Fibroblast of the aortic adventitia (primary cell): ENCODE measurements at places on chromosomes 4 and X.

- no peak for DNase-seq
Observed at GRCh38 chr4:138399081-138399480, 156.9 kb upstream of the SLC7A11 start.

GRCh38 chr4:147837435-147837834 lies 105.5 kb downstream of the ARHGAP10 start:
- DNase-seq, result no peak

DNA sequence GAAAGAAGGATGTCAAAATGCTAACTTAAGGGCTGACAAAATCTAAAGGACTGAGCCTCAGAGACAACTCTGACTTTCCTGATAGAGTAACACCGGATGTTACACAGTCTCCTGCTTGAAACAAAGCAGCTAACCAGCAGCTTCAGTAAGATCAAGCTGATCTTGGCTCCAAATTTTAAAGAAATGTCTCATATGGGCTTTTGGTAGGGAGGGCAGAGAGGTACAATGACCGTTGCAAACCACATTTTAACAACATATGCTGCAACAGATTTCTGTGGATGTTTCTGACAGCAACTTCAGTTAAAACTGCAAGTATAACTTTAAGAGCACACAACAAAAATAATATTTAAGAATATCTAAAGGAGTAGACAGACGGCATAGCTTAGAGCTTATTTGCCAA lies 9.1 kb downstream of the RPGR start:
- no peak for DNase-seq

DNA sequence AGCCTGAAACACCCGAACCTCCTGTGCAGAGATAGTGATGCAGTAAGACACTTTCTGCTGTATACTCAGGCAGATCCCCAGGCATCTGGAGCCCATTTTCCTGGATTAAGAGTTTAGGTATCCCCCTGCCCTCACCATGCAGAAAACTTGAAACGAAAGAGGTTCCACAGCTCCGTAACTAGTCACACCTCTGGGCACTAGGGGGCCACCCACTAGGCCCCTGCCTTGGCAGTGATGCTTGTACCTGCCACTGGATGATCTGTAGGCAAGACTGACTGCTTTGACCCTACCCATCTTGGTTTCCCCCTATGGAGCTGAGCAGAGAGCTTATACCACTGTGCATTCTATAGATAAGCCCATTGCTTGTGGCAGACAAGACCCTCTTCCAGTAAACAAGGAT lies 940.6 kb downstream of the PCDH19 start:
- no peak for DNase-seq

- DNase-seq, result no peak
Observed at GRCh38 chrX:148316446-148316845, 184.0 kb upstream of the AFF2 start.

GRCh38 chr4:165963621-165964020 lies 90.6 kb downstream of the TLL1 start:
- no peak for DNase-seq

DNA sequence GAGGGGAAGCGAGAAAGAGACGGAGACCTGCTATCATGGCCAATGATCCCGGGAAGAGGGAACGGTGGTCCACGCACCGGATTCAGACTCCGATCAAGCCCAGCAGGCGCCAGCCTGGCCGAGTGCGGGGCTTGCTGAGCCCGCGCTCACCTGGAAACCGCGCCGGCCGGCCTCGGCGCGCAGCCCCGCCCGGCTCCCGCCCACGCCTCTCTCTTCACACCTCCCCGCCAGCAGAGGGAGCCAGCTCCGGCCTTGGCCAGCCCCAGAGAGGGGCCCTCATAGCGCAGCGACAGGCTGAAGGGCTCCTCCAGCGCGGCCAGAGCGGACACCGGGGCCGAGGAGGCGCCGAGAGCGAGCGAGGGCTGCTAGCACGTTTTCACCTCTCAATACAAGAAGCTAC lies 36.8 kb upstream of the SPANXN2 start:
- DNase-seq, result no peak

- DNase-seq, result no peak
Observed at GRCh38 chr4:141926406-141926805, 290.0 kb downstream of the IL15 start.

DNA sequence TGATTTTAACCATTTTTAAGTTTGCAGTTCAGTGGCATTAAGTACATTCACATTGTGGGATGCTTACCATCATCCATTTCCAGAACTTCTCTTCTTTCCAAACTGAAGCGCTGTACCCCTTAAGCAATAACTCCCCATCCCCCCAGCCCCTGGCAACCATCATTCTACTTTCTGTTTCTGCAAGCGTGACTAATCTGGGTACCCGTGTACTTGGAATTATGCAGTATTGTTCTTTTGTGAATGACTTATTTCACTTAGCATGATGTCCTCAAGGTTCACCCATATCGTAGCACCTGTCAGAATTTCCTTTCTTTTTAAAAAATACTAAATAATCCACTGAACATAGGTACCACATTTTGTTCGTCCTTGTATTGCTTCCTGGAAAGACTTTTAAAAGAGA lies 32.9 kb downstream of the USP9X start:
- DNase-seq, result no peak

GRCh38 chr4:41865981-41866798 lies 69.0 kb upstream of the TMEM33 start:
- no peak for DNase-seq

GRCh38 chr4:2295500-2295899 lies 33.6 kb upstream of the MXD4 start:
- no peak for DNase-seq

GRCh38 chr4:5870701-5871100 lies 22.2 kb downstream of the CRMP1 start:
- no peak for DNase-seq

DNA sequence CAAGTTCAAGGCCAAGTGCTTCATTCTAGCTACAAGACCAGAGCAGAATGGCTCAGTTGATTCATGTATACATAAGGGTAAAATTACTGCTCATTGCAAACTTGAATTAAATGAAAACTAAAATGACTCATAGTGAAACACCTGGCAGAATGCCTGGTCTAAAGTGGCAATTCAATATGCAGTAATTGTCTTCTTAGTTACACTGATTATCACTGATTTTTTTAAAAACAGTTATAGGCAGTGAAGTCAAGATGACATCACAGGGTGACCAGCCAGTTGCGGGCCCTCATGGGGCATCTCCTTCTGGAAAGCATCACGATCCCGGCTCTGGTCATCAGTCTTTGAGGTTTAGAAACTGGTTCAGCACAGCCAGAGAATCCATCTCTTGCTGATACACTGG lies 154.2 kb downstream of the RAB28 start:
- peak; percentile 66 for DNase-seq

DNA sequence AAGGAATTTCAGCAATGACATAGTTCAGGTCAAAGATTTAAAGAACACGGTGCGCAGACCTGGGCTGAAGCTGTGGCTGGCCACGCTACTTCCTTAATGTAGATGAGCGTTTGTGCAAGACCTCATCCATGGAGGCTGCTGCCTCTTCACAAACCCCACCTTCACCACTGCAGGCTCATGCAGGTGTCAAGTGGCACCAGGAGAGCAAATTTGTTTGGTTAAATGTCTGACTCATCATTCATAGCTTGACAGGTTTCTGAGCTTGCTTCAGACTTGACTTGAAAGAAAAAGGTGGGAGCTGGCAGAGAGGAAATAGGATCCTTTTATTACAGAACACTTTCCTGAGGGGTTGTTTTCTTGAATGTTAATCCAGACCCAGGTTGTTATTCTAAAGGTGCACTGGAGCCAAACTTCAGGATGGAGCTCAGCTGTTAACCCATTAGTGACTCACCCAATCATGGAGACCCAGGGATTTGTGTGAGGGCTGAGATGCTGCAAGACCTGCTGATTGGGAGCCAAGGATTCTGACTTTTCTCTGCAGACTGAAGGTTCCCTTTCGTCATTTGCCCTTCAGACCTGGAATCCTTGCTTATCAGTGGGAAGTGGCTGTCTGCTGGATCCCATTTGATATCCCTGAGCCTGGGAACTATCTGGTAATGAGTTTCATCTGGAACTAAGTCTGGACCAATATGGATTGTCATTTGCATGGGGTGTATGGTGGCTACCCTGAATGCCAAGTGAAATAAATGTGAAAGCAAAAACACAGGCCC lies 315.3 kb downstream of the PTTG2 start:
- no peak for DNase-seq

- DNase-seq, result no peak
Observed at GRCh38 chr4:120446051-120446567, 379.5 kb upstream of the MAD2L1 start.

DNA sequence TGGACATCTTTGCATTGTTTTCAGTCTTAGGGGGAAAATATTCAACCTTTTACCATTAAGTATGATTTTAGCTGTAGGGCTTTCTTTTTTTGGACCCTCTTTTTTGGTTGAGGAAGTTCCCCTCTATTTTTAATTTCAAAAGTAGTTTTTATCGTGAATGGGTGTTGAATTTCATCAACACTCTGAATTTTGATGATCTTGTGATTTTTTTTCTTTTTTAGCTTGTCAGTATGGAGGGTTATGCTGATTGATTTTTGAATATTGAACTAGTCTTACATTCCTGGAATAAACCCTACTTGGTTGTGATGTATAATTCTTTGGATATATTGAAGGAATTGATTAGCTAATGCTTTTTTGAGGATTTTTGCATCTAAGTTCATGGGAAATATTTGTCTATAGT lies 1.7 kb downstream of the ZNF81 start:
- DNase-seq, result no peak

DNA sequence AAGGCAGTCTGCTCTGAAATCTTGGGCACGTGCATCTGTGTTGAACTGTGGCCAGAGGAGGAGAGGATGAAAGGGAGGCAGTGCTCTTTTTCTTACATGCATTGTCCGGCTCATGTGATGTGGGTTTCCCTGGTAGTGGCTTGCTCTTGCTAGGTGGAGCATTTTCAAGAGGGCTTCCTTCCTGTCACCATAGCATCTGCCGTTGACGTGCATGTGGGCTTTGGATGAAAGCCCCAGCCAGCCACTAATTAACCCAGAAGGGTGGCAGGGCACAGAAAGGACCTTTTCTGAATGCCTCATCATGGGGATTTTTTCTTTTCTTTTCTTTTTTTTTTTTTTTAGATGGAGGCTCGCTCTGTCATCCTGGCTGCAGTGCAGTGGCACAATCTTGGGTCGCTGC lies 121.3 kb downstream of the GPR143 start:
- DNase-seq, result no peak

- DNase-seq, result no peak
Observed at GRCh38 chr4:108193886-108194672, 25.3 kb upstream of the LEF1 start.

GRCh38 chr4:152626790-152627189 lies 53.0 kb downstream of the TMEM154 start:
- DNase-seq, result peak; percentile 17

- no peak for DNase-seq
Observed at GRCh38 chrX:17960891-17961290, 99.8 kb upstream of the RAI2 start.

DNA sequence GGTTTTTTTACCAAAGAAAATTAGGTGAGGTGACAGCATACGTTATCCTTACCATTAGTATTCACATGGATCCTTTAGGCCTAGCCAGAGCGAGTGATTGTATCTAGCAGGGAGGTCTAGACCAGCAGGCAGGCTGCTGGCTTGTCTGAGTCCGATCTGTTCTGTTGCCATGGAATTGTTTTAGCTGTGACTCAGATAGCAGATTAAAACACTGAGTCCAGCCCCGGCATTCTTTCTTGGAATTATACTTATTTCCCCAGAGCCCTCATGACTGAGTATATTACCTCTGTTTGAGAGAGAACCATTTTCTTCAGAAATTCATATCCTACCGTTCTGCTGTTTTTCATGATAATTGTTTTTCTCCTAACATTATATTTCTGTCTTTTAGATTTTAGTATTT lies 37.4 kb downstream of the OCRL start:
- DNase-seq, result peak; percentile 85

DNA sequence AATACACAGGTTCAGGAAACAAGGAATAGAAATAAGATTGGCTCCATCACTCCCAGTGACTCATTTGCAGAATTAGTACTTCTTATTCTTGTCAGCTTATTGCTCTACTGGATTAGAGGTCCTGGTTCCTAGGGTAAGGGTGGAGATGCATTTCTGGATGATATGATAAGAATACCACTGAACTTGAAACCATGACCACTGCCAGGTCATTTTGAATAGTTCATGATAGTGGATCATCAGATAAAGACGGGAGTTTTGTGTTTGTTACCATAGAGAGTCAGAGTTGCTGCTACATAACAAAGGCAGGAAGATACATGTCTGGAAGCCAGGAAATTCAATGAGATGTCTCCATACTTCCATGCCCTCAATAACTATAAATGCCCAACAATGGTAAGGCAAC lies 109.2 kb upstream of the FAT1 start:
- DNase-seq, result peak; percentile 40

- no peak for DNase-seq
Observed at GRCh38 chr4:112860830-112861690, 188.4 kb upstream of the ANK2 start.

GRCh38 chrX:11899091-11899490 lies 141.1 kb downstream of the MSL3 start:
- DNase-seq, result peak; percentile 51

DNA sequence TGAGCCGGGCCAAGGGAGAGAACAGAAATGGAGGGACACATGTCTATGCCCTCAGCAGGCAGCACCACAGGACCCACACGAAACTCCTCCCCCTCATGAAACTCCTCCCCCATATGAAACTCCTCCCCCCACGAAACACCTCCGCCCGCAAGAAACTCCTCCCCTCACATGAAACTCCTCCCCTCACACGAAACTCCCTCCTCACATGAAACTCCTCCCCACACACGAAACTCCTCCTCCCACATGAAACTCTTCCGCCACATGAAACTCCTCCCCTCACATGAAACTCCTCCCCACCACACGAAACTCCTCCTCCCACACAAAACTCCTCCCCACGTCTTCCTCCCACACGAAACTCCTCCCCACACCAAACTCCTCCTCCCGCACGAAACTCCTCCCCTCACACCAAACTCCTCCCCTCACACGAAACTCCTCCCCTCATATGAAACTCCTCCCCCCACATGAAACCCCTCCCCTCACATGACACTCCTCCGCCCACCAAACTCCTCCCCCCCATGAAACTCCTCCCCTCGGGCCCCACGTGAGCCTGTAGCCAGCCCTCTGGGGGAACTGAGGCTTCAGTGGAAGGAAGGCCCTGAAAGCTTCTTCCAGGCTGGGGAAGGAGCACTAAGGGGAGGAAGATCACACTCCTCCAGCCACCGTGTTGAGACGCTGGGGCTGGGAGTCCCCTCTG lies 15.2 kb downstream of the ADRA2C start:
- DNase-seq, result no peak

GRCh38 chr4:31230594-31230993 lies 510.4 kb downstream of the PCDH7 start:
- DNase-seq, result no peak

- DNase-seq, result no peak
Observed at GRCh38 chr4:99710020-99710419, 52.4 kb upstream of the C4orf54 start.

- DNase-seq, result peak; percentile 17
Observed at GRCh38 chr4:119105605-119106004, 30.0 kb upstream of the MYOZ2 start.
